ENCODE measurements at places on chromosomes 2 and 18. TPM values are rescaled to one million over a fixed set of nuclear protein-coding genes. Genes with fewer than 3 reads are reported as not detected.

- no peak overlapping the region for H3K27ac ChIP-seq
- peak; percentile 26 for DNase-seq
- no peaks in the 10 kb centered on the region for H3K4me1 ChIP-seq
- H3K4me3 ChIP-seq: no peak overlapping the region
These were observed 54.8 kb downstream of the TMEM18 start for GRCh38 chr2:622357-622756.

DNA sequence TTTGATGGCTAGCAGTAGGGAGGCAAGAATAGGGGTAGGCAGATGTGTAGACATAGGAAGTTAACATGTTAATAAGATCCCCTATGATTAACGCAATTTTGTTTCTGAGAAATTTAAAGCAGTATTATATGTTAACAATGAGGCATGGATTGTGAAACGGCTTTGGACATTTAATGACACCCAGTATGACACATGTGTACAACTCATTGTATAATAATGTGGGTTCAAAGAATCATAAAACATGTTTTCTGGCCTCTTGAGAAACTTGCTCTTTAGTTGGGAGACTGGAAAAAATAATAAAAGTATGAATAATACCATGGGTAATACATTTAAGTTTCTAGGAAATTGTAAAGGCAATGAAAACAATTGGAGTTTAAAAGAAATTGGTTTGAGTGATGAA, 332.1 kb upstream of the CDH20 start:
- H3K27ac ChIP-seq: no peak overlapping the region
- DNase-seq: no peak
- no peaks in the 10 kb centered on the region for H3K36me3 ChIP-seq
- no peaks in the 10 kb centered on the region for H3K4me1 ChIP-seq
- H3K27me3 ChIP-seq: no peaks in the 10 kb centered on the region

EPB41L3 gene
- total RNA-seq: 44.1 TPM

DNA sequence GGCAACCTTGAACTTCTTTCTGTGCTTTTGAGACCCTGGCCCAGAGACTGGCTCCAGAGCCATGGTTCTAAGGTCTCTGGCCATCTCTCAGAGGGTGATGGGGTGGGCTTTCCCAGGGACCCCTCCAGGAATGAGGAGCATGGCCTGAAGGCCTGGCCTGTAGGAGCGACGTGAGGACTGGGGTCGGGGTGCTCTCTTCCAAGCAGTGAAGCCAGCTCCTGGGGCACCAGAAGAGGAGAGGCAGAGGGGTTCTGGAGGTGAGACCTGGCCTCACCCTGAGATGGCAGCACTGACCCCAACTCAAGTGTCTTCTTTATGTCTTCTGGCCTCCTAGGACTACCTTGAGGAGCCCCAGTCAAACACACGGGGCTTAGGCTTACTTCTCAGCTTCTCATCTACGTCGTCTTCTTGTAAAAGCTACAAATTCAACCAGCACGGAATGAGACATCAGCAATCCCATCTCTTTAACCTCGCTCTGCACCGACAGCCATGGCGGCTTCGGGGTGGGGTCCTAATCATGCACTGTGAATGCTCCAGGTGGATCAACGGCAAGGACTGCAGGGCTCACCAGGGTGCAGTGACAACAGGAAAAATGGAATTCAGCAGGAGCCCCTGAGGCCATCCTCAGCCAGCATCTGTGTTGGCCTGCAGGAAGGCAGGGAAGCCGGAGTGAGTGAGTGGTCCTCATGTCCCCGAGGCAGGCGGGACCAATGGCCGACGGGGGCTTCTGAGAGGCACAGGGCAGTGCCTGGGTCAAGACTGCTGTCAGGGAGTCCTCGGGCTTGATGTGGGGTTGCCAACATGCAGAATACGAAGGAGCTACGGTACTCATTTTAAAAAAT, 214.1 kb downstream of the HDAC4 start:
- no peaks in the 10 kb centered on the region for H3K4me1 ChIP-seq
- no peak overlapping the region for H3K27ac ChIP-seq
- H3K27me3 ChIP-seq: no peaks in the 10 kb centered on the region

DNA sequence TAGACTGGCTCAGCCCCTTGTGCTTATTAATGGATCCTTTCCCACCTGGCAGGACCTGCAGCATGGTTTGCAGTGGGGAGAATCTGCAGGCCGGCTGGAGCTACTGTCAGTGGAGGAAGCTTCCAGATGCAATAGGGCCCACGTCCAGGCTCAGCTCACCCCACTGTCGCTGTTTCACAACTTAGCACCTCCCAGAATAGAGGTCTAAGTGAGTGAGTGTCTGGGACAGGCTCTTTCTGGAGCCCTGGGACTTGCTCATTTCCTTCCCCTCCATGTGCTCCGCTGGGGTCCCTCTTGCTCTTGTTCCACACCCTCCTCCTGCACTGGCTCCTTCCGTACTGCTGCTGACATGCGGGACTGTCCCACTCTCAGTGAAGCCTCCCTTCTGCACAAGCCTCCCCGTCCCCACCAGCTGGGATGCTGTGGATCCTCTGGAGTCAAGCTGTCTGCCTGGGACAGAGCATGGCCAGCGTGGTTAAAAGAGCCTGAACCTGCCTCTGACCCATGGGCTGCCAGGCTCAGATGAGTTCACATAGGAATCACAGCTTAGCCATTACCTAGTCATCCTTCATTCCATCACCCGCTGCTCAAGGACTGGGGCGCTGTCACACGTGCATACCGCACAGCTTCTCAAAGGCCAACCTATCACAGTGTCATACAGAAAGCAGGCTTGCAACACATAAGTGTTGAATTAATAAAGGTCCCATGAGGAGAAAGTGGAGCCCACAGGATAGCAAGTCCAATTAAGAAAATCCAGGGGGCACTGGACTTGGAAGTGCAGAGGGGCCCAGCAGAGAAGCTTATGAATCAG, 135.9 kb downstream of the ACKR3 start:
- no peak for DNase-seq
- no peaks in the 10 kb centered on the region for H3K27me3 ChIP-seq
- no peaks in the 10 kb centered on the region for H3K36me3 ChIP-seq
- H3K4me1 ChIP-seq: no peaks in the 10 kb centered on the region
- H3K27ac ChIP-seq: no peak overlapping the region

DNA sequence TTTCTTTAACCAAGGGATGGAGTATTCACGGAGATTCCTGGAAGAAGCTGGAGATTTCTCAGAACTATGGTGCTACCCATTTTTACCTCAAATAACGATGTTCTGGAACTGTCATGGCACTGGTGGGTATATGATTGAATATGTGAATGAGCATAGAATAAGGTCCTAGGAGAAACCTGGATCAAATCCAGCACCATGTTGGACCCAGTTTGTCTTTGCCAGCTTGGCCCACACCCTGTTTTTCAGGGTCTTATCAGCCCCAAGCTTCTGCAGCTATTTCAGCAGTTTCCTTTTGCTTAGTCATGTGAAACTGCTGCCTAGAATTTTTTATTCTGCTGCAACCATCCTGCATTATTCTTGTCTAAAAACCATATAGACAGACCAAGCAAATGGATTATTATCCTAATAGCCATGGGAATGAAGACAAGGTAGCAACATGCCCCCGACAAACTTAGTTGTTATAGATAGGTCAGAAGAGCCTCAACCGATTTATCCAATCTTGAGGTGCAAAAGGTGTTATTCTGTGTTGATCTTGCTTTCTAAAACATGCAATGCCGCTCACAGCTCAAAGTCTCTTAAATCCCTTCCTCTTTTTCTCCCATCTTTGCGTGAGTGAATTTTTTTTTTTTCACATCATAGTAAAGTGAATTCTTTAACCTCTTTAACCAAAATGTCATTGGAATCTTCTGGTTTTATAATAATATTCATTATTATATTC, 133.6 kb downstream of the PRPF40A start:
- no peaks in the 10 kb centered on the region for H3K36me3 ChIP-seq
- H3K27me3 ChIP-seq: no peaks in the 10 kb centered on the region
- no peak overlapping the region for H3K27ac ChIP-seq

- no peaks in the 10 kb centered on the region for H3K27me3 ChIP-seq
- no peak for DNase-seq
- H3K4me3 ChIP-seq: no peak overlapping the region
- H3K36me3 ChIP-seq: no peaks in the 10 kb centered on the region
- no peaks in the 10 kb centered on the region for H3K4me1 ChIP-seq
- H3K27ac ChIP-seq: no peak overlapping the region
These were observed 452.9 kb upstream of the SPRED2 start for GRCh38 chr2:65885266-65885665.

DNA sequence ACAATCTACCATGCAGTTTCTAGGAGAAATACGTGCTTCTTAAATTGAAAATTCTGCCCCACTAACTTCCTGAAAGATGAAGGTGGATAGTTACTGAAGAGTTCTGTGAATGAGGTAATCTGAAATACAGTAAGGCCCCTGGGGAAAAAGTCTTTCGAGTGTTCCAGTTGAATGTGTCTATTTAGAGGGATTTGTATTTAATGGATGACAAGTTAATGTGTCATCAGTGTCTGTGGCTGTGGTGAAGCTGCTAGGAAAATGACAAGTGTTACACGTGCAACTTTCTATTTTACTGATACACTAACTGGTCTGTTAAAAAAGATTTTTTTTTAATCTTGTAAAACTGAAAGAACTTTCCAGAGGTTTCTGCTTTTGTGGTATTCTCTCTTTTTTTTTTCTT, 384.6 kb downstream of the STK39 start:
- no peak for DNase-seq
- no peaks in the 10 kb centered on the region for H3K36me3 ChIP-seq
- H3K4me1 ChIP-seq: no peaks in the 10 kb centered on the region
- H3K27me3 ChIP-seq: no peaks in the 10 kb centered on the region
- no peak overlapping the region for H3K4me3 ChIP-seq

GRCh38 chr18:789397-789796, 22.6 kb downstream of the YES1 start:
- H3K4me1 ChIP-seq: peaks cover 11% of the 10 kb centered on the region
- no peak for DNase-seq
- no peaks in the 10 kb centered on the region for H3K36me3 ChIP-seq
- H3K27me3 ChIP-seq: no peaks in the 10 kb centered on the region
- no peak overlapping the region for H3K27ac ChIP-seq

TLX2 gene
- total RNA-seq: not detected

GRCh38 chr2:75982719-75983118, 272.0 kb upstream of the GCFC2 start:
- no peaks in the 10 kb centered on the region for H3K27me3 ChIP-seq
- H3K27ac ChIP-seq: no peak overlapping the region
- no peaks in the 10 kb centered on the region for H3K4me1 ChIP-seq
- no peak for DNase-seq
- no peaks in the 10 kb centered on the region for H3K36me3 ChIP-seq
- H3K4me3 ChIP-seq: no peak overlapping the region

DNA sequence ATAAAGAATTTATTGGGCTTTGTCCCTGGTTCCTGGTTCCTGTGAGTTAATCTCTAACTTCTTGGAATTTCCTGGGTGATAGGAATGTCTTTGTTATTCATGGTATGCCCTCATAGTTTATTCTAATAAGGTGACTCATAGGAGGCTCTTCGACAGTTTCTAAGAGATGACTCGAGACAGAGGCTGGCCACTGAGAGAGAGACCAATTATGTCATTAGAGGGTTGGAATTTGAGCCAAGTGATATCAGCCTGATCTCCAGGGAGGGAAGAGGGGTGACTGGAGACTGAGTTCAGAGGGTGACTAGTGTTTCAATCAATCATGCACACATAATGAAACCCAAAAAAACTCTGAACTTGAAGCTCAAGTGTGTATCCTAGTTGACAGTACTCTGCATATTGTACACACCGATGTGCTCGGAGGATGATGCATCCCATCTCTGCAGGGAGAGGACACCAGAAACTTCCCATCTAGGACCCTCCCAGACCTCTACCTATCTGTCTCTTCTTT, 185.7 kb downstream of the MTCL1 start:
- peaks cover 13% of the 10 kb centered on the region for H3K4me1 ChIP-seq
- H3K27me3 ChIP-seq: no peaks in the 10 kb centered on the region
- H3K4me3 ChIP-seq: no peak overlapping the region
- no peak for DNase-seq

GRCh38 chr2:101188683-101189405, 37.7 kb upstream of the TBC1D8 start:
- no peak overlapping the region for H3K27ac ChIP-seq
- no peaks in the 10 kb centered on the region for H3K36me3 ChIP-seq
- no peak for DNase-seq
- no peak overlapping the region for H3K4me3 ChIP-seq

COLEC12 gene
- total RNA-seq: 17.9 TPM

GRCh38 chr18:23701544-23702064, 12.4 kb downstream of the LAMA3 start:
- no peak overlapping the region for H3K27ac ChIP-seq
- no peaks in the 10 kb centered on the region for H3K36me3 ChIP-seq
- no peak for DNase-seq

TCF4 gene
- 59.4 TPM for total RNA-seq

GRCh38 chr2:19652811-19653210, 249.0 kb downstream of the TTC32 start:
- DNase-seq: no peak
- H3K27ac ChIP-seq: no peak overlapping the region
- no peaks in the 10 kb centered on the region for H3K4me1 ChIP-seq
- no peak overlapping the region for H3K4me3 ChIP-seq
- H3K27me3 ChIP-seq: no peaks in the 10 kb centered on the region
- H3K36me3 ChIP-seq: no peaks in the 10 kb centered on the region

DNA sequence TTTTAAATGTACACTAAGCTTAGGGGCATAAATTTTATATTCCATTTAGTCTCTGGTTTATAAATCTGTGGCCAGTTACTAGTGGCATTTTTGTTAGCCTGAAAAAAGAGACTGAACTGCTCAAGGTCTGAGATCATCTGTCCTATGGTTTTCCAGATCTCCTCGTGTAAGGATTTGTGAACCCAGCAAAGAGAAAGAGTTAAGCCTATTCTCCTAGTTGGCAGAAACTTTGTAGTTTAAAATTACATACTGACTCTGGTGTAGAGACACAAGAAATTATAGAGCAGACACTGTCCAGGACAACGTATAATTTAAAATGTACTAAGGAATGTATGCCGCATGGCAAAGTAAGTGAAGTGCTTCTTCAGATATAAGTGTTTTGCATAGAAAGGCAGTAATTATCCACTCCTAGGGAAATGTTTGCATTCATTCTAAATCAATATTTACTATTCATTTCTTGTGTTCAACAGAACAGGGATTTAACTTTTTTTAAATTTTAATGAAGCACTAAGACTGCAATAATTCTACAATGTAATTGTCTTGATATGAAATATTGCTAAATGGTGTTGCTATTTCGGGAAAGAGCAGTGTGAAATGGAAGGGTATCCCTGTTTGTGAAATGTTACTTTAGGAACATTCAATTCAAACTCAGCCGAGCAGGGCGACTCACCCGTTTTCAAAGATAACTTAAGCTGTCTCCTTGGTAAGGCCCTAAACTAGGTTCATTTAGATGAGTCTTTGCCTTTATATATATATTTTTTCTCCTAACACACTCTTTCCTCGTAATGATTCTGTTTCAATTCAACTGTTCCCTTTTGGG, 508.4 kb upstream of the ZEB2 start:
- H3K4me3 ChIP-seq: no peak overlapping the region
- no peaks in the 10 kb centered on the region for H3K27me3 ChIP-seq
- no peak for DNase-seq
- peaks cover under 1% of the 10 kb centered on the region for H3K4me1 ChIP-seq

- H3K4me1 ChIP-seq: peaks cover 74% of the 10 kb centered on the region
- no peak for DNase-seq
- no peak overlapping the region for H3K4me3 ChIP-seq
- H3K27me3 ChIP-seq: no peaks in the 10 kb centered on the region
- H3K27ac ChIP-seq: peak overlapping the region; percentile 97
These were observed 3.1 kb downstream of the ADAM17 start for GRCh38 chr2:9552219-9553178.

All from esophagus muscularis mucosa (tissue), 4 donors.